ENCODE measurements at places on chromosomes 3 and 15.

GRCh38 chr3:106850437-106850836 is 526.8 kb upstream of the CCDC54 start:
- DNase-seq, result no peak

DNA sequence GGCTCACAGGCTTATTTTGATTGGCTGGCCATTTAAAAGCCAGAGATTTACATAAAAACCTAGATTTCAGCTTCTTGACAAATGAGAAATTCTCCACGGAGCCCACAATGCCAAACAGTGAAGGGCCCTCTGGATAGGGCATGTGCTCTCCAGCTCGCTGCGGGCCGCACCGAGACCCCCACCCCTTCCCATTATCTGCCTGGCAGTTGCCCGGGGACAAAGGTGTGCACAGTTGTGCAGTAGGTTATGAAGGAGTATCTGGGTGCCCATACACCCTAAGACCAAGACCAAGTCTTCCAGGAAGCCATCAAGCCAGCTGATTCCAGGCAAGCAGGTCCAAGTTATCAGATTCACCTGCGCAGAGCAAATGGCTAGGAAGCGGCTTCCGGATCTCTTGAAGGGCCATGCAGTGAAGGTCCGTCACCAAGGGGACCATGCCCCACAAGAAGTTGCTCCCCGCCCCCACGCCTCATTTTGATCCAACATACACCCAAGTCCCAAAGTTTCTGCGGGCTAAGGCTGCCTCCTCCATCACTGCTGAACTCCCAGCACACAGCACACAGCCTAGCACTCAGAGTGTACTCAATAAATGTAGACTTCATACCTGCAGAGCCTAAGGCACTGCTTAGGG is 1.3 kb downstream of the MRPS25 start:
- DNase-seq, result no peak

GRCh38 chr15:25778161-25778560 is 85.0 kb downstream of the ATP10A start:
- no peak for DNase-seq

GRCh38 chr3:64216274-64217147 is 8.8 kb downstream of the PRICKLE2 start:
- no peak for DNase-seq

- DNase-seq, result no peak
These were observed 884 bp upstream of the KNL1 start for GRCh38 chr15:40593165-40593564.

GRCh38 chr3:111762537-111762936 is 96.5 kb upstream of the PHLDB2 start:
- DNase-seq, result no peak

DNA sequence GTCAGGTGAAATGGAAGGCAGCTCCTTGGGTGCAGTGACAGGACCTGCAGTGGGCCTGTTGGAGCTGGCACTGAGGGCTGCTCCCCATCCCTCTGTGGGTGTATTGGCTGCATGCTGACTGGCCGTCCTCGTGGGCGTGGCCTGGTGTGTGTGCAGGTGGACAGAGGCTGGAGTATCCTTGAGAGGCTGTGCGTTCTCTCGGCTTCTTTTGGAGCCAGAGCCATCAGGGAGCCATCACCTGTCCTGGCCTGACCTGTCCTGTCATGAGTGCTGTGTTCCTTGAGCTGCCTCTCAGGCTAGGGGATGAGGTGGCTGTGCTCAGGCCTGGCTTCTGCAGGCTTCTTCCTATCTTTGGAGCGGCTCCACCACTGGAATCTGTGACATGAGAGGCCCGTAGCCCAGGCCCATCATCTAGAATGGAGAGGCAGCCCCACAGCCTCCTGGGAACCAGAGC is 61.5 kb downstream of the APBA2 start:
- DNase-seq, result no peak

GRCh38 chr15:39251413-39252133 is 329.3 kb upstream of the THBS1 start:
- no peak for DNase-seq

- no peak for DNase-seq
These were observed 99.0 kb downstream of the MEGF11 start for GRCh38 chr15:66154581-66154980.

DNA sequence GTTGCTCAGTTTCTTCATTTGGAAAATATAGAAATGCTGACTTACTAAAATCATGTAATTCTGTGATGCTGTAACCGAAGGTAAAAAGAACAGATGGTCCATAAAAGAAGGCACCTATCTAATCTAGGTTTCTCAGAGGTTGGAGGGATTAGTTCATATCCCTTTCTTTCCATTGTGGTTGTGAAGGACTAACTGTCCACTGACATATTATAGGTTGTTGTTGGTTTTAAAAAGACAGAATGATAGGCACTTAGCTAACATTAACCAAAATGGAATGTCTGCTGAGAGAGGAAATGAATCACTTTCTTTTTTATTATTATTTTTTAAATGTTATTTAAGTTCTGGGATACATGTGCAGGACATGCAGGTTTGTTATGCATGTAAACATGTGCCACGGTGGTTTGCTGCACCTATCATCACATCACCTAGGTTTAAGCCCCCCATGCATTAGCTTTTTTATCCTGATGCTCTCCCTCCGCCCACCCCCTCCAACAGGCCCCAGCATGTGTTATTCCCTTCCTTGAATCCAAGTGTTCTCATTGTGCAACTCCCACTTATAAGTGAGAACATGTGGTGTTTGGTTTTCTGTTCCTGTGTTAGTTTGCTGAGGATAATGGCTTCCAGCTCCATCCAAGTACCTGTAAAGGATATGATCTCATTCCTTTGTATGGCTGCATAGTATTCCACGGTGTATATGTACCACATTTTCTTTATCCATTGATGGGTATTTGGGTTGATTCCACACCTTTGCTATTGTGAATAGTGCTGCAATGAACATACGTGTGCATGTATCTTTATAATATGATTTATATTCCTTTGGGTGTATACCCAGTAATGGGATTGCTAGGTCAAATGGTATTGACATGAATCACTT is 45.8 kb downstream of the ALDH1A2 start:
- DNase-seq, result no peak

DNA sequence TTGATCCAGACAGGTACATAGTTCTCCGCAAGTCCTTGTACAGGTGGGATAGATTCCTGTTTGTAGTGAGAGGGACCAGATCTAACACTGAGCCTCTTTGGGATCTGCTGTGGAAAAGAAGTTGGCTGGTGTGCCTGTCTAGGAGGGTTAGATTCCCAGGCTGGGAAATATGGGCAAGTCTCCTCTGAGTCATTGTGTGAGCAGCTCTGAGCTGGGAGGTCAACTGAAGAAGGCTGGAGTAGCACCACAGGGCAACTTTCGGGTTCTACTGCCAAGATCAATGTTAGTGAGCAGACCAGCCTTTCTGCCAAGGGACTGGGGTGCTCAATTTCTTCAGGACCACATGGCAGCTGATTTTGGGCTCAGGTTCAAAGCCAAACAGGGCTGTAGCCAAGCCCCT is 33.4 kb downstream of the CLDN1 start:
- DNase-seq, result no peak

GRCh38 chr3:26614006-26614685 is 8.4 kb upstream of the LRRC3B start:
- no peak for DNase-seq

DNA sequence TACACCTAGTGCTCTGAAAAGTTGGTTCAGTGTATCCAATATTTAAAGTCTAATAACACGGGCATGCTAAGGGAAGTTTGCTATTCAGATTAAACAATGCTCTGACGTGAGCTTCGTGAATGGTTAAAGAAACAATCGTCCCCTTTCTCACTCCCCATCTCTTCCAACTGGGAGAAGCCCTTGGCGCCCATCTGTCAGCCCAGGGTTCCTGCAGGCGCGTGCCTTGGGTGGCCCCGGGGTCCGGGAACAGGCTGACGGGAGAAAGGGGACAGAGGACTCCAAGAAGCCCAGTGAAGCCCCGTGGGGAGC is 413 bp downstream of the SEC22C start:
- no peak for DNase-seq

- DNase-seq, result no peak
These were observed 6.9 kb upstream of the EOGT start for GRCh38 chr3:69020424-69020823.
